ENCODE measurements at places on chromosomes 13 and 19.

GRCh38 chr19:28330831-28331230 lies 882.1 kb downstream of the UQCRFS1 start:
- no peak for DNase-seq

DNA sequence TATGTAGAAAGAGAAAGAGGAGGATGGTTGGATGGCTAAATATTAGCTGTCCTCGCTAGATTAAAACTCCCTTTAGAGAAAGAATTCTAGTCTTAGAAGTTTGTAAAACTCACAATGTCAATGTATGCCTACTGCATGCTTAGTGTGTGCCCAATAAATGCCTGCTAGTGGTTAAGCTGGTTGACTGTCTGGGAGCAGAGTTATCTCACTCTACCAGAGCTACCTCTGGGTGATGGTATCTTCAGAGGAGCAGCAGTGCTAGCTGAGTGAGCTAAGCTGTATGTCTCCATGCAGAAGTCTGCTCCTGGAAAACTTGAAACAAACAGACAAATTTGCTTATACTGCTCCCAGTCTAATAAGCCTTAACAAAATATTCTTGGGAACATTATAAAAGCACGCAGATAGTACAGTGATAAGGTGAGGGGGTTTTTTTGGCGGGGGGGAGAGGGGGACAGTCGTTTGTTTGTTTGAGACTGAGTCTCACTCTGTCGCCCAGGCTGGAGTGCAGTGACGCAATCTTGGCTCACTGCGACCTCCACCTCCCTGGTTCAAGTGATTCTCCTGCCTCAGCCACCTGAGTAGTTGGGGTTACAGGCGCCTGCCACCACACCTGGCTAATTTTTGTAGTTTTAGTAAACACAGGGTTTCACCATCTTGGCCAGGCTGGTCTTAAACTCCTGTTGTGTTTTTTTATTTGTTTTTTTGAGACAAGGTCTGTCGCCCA lies 202.8 kb upstream of the TSC22D1 start:
- DNase-seq, result no peak

DNA sequence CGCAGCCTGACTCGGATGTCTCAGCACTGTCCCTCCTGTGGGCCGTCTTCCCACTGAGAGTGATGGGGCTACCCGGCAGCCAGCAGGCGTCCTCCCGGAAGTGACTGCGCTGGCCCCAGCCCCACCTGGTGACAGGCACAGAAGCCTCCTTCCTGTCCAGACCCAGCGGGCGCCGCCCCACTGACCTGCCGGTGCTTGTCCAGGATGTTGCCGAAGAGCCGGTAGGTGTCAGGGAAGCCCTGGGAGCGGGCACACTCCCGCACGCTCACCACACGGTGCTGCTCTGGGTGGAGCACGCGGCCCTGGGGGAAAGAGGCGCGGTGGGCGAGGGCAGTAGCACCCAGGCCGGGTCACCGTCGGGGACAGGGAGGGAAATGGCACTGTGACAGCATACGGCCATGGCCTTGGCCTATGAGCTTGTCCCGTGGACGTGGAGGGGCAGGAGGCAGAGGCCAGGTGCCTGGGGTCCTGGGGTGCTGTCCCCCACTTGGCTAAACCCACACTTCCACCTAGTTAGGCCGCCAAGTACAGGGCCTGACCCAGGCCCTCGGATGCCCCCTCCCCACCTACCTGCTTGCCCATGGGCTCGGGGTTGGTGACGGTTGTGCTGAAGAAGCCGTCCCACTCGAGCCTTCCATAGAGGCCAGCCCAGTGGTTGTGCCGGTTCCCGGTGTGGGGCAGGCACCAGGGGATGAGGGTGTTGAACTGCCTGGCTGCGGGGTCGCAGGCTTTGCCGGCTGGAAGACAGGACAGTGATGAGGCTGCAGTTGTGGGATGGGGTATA lies 16.0 kb upstream of the EIF3G start:
- DNase-seq, result peak; percentile 82

DNA sequence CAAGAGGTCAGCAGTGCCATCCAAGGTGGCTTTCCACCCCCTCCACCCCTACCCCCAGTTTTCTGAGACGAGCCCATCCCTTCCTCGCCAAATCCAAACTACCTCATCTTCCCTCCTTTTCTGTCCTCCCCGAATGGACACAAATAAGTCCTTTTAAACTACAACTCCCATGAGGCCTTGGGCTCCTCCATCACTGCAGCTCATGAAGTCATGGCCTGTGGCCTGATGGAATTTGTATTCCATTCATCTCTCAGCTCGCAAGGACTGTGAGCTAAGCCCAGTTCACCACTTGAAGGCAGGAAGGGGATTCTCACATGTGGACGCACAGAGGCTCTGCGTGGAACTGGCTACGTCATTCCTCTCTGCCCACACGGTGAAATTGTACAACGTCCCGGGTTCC lies 12.5 kb downstream of the PTPRH start:
- no peak for DNase-seq

DNA sequence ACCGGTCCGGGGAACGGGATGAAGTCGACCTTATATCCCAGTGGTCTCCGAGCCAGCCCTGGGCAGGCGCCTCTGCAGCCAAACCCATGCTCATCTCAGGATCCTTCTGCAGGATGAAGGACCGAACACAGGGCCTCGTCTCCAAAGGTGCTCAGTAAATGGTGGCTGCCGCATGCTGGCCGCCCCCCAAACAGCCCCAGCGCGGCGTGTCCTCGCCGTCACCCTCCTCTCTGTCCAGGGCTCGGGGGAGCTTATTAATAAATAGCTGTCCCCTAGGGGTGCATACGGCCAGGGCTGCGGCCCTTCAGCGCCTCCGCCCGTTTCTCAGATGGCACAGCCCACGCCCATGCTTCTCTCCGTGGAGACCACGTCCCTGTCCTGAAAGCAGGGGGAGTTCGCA lies 32.6 kb upstream of the SPACA7 start:
- no peak for DNase-seq

DNA sequence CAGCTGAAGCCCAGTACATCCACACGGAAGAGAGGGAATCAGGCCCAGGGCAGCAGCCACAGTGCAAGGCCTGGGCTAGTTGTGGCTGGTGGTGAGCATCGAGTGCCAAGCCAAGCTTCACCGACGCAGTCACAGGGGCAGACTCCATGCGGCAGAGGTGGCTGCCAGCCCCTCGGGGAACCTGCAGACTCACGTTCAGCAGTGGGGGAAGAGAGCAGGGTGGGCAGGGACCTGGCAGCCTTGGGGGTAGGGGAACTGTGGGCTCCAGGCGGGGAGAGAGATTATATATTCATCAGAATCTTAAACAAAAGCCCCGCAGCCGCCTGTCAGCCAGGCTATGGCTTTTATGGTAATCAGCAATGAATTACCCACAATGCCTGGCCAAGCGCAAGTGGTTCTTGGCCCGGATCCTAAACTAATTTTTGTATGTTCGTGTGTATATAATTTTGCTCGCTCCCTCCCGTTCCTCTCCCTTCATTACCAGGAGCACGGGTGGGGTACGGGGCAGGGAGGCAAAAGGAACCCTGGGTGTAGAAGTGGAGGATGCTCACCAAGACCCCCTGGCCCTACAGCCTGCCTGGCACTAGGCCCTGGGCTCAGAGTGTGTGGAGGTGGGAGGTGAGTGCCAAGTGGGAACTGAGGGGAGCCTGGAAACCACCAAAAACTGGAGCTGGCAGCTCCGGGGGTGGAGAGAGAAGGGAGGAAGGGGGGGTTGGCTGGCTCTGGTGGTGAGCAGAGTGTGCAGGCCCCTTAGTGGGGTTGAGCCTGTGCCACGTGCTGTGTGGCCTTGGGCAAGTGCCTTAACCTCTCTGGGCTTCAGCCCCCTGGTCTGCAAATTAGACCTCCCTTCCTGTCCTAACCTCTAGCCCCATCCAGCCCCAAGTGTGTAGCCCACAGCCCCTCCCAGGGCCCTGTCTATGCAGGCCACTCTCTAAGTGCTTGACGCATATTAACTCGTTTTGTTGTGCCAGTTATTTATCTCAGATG lies 31.9 kb downstream of the PTPRS start:
- DNase-seq, result no peak

GRCh38 chr19:35118268-35119020 lies 2.8 kb downstream of the FXYD3 start:
- peak; percentile 87 for DNase-seq

DNA sequence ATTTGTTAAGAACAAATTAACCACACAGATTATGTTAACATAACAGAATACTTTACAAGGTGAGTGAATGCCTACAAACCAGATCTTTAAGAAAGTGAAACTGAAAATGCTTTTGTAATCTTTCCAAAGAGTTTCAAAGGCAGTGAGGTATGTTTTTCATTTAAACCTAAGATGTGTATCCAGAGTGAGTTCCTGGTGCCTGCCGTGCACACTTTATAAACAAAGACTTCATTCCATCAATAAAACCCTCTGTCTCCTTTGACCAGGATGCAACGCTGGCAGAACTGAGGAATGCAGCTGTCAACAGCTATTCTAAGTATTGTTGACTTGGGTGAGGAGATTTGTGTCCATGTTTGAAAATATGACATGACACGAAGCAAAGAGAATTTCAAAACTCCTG lies 344.6 kb downstream of the DNAJC15 start:
- no peak for DNase-seq

DNA sequence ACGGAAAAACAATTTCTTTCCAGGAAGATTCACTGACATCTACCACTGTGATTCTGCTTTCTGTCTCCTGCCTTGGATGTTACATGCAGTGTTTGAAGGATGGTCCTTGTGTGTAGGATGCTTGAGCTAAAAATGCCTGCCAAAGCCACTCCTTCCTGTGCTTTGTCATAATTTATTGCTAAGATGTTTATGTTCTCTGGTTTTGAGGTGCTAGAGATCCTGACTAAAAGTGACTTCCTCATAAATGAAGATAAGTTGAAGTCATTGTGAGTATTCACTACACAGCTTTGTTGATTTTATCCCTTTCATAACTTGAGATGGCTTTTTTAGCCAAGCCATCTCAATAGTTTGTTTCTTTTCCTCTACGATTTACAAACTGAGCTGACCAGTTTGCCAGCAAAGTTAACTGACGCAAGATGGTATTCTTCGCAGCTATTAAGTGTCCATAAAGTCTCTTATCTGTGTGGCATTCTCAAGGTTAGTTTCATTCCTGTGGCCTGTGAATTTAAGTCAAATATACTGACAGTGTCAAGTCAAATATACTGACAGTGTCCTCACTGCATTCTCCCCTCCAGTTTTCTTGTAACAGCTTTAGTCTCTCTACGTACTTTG lies 15.7 kb upstream of the FBXL3 start:
- no peak for DNase-seq

DNA sequence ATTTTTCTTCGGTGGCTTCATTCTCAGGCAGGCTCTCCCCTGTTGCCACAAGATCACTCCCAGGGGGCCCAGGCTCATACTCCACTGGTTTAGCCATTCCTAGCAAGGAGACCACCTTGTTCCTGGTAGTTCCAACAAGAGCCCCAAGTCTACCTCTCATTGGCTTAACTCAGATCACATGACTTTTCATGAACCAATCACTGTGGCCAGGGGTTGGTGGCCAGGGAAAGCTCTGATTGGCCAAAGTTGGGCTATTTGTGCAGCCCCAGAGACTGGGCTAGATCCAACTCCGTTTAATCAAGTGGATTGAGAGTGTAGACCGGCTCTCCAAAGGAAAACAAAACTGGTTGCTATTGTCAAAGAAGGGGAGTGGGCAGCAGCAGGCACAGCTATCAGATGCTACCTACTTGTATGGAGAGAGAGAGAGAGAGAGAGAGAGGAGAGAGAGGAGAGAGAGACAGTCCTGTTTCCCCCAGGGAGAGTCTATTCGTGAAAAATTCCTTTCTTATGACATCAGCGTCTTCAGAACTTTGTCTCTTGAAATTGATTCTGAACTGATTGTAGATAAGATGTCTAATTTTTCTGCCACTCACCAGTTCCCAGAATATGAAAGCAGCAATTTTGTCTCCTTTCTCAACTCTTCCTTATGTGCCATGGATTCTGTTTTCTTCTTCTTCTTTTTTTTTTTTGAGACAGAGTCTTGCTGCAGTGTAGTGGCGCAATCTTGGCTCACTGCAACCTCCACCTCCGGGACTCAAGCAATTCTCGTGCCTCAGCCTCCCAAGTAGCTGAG lies 5.9 kb downstream of the CEACAM19 start:
- DNase-seq, result no peak

DNA sequence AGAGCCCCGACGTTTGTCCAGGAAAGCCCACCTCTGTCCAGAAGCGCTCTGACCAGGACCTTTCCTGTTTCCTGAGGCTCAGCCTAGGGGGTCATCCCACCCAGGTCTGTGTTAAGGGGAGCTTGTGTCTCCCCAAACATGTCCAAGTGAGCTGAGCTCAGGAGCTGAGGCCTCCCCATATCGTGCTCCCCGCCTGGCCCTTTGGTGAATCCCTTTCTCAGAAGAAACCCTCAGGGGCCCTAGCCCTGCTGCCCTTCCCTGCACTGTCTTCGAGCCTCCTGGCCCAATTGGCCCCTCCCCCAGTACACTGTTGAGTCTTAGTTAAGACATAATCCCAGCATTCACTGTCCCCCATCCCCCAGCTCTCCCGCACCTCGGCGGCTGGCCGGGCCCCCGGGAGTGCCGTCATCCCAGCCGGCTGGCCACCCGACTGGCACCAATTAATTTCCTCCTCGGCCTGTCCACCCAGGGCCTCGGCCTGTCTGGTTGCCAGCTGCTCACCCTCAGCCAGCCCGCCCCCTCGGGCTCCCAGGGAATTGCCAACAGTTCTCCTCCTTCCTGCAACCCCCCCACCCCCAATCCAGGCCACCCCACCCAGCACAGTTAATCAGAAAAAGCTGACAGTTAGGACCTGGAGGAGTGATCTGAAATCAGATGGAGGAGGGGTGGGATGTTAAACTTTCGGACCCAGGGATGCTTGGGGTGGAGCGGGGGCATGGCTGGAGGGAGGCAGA lies 13.6 kb downstream of the IER2 start:
- peak; percentile 77 for DNase-seq

DNA sequence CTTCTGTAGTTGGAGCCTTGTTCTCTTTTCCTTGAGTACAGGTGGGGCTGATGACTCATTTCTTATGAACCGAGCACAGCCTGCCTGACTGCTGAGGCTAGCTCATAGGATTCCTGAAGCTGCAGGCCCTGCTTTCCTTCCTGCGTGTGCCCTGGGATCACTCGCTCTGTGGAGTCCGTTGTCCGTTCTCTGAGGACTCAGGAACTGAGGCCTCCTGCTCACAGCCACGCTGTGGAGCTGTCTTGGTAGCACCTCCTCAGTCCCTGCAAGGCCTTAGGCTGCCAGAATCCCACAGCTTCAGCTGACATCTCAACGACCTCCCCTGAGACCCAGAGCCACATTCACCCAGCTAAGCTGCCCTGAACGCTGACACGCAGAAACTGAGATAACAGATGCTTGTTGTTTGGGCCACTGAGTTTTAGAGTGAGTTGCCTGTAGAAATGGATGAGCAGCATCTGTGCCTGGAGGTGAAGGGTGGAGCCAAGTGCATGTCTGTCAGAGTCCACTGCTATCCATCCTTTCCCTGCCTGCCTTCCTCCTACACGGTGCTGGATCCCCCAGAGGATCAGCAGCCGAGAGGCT lies 72.9 kb downstream of the ARHGEF7 start:
- no peak for DNase-seq

- DNase-seq, result no peak
Observed at GRCh38 chr19:27906081-27906480, 1306.9 kb downstream of the UQCRFS1 start.

- DNase-seq, result no peak
Observed at GRCh38 chr19:58007285-58007684, 4.7 kb upstream of the ZNF606 start.

Measured in lower lobe of right lung (tissue), 2 donors.